Left lung (tissue), 14 donors: ENCODE measurements at places on chromosomes 16 and 17. TPM values are rescaled to one million over a fixed set of nuclear protein-coding genes. Genes with fewer than 3 reads are reported as not detected.
A peak's percentile ranks its signal among the peaks of the same experiment; 100 is the strongest.

- no peak for DNase-seq
These were observed 508.9 kb downstream of the WWOX start for GRCh38 chr16:78608305-78608776.

DNA sequence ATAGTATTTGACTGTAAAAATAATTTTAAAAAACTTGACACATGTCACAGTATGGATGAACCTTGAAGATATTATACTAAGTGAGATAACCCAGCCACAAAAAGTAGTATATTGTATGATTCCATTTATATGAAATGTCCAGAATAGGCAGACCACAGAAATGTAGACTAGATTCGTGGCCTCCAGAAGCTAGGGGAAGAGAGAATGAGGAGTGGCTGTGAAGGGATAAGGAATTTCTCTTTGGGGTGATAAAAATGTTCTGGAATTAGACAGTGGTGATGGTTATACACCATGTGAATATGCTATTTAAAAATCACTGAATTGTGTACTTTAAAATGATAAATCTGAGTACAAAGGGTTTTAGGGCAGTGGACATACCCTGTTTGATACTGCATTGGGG, 253.1 kb upstream of the DYNLRB2 start:
- no peak for DNase-seq

Gene CMC2
- 46.2 TPM for total RNA-seq

Gene KLHL11
- 11.0 TPM for total RNA-seq

Gene RPGRIP1L
- total RNA-seq = 8.0 TPM

Gene IL21R
- 4.2 TPM for total RNA-seq

DNA sequence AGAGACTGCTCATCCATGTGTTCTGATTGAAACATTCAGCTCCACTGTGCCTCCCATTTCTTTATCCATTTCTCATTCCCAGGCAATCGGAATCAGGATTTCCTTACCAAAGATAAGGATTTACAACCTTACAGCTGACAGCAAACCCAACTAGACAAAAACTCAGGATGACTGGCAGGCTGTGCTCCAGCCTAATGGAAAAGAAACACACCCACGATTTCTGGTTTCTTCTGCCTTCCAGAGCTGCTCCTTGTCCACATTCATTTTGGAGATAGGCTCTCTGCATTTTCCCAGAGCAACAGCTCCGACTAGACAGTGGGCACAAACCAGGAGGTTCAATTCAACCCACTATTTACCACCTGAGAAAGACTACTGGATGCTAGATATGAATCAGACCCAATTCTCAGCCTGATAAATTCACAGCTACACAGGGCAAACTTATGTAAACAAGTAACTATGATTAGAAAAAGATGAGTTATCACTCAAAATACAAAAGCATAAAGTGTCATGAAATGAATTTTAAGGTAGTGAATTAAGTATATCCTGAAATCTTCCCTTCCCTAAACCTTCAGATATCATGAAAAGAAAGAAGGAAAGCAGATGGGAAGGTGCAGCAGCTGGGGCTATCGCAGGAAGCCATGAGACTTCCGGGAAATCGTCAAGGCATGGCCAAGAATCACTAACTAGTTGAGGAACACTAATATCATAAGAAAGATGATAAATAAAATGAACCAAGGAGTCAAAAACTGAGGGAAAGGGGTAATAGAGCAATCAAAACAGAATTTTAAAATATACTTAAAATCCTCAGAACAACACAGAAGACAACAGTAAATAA, 44.8 kb upstream of the CLEC18B start:
- no peak for DNase-seq

- DNase-seq = peak; percentile 92
These were observed 912 bp downstream of the USP22 start for GRCh38 chr17:21041741-21042457.

- DNase-seq = no peak
These were observed 4.3 kb downstream of the CENPX start for GRCh38 chr17:82018152-82018988.

GRCh38 chr16:10654592-10655414, 39.9 kb downstream of the TEKT5 start:
- no peak for DNase-seq

- no peak for DNase-seq
These were observed 169.5 kb downstream of the STX8 start for GRCh38 chr17:9406046-9406606.

DNA sequence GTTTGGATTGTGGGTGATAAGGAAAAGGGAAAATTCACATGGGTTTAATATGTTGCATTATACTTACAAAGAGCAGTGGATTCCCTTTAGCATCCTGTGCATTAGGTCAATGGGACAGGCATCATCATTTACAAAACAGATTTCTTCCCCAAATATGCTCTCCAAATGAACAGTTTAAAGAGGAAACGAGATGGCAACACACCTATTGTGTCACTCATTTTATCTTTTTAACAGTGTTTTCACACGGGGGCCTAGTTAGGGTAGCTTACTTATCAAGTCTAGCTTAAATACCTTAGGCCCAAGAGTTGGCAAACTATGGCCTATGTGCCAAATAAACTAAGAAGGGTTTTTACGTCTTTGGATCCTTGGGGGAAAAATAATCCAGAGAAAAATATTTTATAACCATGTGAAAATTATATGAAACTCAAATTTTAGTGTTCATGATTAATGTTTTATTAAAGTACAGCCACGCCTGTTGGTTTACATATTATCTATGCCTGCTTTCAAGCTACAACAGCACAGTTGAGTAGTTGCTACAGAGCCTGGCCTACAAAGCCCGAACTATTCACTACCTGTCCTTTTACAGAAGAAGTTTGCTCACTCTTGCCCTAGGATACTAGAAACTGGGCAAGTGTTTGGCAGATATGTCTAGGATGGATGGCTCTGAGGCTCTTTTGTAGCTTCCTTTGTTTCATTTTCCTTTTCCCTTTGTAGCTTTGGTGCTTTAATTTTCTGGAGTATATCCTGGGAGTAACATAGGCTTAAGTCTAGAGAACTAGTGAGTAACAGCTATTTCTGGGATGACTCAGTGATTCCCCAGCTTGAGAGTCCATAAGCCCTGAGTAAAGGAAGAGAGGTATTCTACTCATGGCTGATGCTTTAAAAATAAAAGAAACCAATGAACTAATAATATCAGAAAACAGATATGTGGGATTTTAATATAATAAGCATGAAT, 12.4 kb downstream of the NUP93 start:
- no peak for DNase-seq

DNA sequence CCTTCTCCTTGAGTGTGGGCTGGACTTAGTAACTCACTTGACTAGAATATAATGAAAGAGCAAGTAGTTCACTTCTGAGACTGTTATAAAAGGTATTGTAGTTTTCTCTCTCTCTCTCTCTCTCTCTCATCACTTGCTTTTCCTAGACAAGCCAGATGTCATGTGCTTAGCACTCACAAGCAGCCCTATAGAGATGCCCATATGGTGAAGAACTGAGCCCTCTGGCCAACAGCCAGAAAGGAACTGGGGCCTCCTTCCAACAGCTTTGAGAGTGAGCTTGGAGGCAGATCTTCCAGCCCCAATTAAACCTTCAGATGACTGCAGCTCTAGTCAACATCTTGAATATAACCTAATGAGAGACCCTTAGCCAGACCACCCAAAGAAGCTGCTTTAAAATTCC, 440.5 kb downstream of the GRIN2A start:
- DNase-seq = no peak

Gene SMIM36
- total RNA-seq = not detected

Gene SLC46A1
- total RNA-seq = 28.8 TPM

GRCh38 chr16:66541388-66542355, 8.2 kb downstream of the TK2 start:
- DNase-seq = no peak

DNA sequence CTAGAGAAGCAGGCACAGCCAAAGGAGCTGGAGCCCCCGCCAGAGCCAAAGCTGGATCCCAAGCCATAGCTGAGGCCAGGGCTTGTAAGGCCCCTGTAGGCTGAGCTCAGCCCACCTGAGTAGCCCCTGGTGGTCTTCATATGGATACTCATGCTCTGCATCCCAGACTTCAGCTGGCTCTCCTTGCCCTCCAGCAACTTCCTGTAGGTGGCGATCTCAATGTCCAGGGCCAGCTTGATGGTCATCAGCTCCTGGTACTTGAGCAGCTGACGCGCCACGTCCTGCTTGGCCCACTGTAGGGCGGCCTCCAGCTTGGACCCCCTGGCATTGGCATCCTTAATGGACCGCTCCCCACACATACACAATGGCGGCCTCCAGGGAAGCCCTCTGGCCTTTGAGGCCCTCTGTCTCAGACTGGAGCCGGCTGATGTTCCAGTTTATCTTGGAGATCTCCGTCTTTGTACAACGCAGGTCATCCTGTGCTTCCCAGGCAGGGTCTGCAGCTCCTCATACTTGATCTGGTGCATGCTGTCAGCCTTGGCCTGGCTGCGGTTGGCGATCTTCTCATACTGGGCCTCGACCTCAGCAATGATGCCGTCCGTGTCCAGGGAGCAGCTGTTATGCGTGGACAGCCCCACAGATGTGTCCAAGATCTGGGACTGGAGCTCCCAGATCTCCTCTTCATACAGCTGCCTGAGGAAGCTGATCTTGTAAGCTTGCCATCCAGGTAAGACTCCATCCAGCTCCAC, 28.9 kb downstream of the IKZF3 start:
- no peak for DNase-seq

Gene PFAS
- 25.9 TPM for total RNA-seq

- DNase-seq = no peak
These were observed 457.2 kb upstream of the CDH11 start for GRCh38 chr16:65579050-65579449.

DNA sequence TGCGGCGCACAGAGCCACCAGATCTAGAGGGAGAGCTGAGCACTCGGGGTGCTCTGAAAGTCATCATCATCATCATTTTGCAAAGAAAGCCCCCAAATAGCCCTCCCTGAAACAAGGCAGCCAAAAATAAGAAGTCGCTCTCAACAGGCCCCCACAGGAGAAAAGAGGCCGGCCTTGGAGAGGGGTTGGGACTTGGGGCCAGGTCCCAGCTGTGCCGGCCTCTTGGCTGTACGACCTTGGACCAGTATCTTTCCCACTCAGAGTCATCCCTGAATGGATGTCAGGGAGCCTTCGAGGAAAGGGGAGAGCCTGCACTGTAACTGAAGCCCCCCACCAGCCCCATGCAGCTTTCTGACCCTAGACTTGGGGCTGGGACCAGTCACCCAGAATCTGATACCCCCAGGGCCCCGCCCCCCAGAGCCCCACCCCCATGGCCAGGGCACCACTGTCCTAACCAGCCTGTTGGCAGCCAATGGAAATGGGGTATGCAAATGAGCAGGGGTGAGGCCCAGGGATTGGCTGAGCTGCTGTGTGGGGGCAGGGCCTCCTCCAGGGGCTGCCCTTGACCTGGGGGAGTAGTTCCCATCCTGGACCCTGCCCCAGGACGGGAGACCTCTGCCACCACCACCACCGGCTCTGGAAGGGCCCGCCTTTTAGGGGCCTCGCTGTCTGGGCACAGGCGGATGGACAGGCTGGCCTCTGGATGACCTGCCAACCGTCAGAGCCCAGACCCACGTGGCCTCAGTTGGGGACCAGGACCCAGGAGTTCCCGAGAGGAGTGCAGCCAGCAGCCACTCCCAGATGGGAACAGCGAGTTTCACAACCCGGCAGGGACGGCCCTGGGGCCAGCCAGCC, 15.4 kb downstream of the ZFPM1 start:
- DNase-seq = no peak
